Fibroblast of lung (primary cell): ENCODE measurements at places on chromosomes 5 and 9. TPM values are rescaled to one million over a fixed set of nuclear protein-coding genes. Genes with fewer than 3 reads are reported as not detected.

Gene C5orf52
- total RNA-seq = not detected in 2 replicates

Gene LHX6
- not detected in 2 replicates for total RNA-seq

Gene RASGRF2
- total RNA-seq = 12.1 and 19.5 TPM in 2 replicates

GRCh38 chr5:71600783-71601182 is 13.6 kb downstream of the MCCC2 start:
- H3K36me3 ChIP-seq = no peaks in the 10 kb centered on the region
- no peak for DNase-seq
- H3K27ac ChIP-seq = peak overlapping the region; percentile 46
- peaks cover 14% of the 10 kb centered on the region for H3K4me1 ChIP-seq
- no peaks in the 10 kb centered on the region for H3K27me3 ChIP-seq

GRCh38 chr9:110058304-110058953 is 149.5 kb downstream of the C9orf152 start:
- no peak overlapping the region for H3K27ac ChIP-seq
- peaks cover 5% of the 10 kb centered on the region for H3K36me3 ChIP-seq
- peak; percentile 70 for DNase-seq
- no peak overlapping the region for H3K4me3 ChIP-seq
- no peaks in the 10 kb centered on the region for H3K27me3 ChIP-seq

GRCh38 chr9:129604766-129605163 is 16.1 kb downstream of the C9orf50 start:
- no peaks in the 10 kb centered on the region for H3K27me3 ChIP-seq
- H3K27ac ChIP-seq = no peak overlapping the region
- DNase-seq = no peak
- H3K4me3 ChIP-seq = no peak overlapping the region
- H3K36me3 ChIP-seq = no peaks in the 10 kb centered on the region
